ENCODE measurements at places on chromosomes 5 and 9.

DNA sequence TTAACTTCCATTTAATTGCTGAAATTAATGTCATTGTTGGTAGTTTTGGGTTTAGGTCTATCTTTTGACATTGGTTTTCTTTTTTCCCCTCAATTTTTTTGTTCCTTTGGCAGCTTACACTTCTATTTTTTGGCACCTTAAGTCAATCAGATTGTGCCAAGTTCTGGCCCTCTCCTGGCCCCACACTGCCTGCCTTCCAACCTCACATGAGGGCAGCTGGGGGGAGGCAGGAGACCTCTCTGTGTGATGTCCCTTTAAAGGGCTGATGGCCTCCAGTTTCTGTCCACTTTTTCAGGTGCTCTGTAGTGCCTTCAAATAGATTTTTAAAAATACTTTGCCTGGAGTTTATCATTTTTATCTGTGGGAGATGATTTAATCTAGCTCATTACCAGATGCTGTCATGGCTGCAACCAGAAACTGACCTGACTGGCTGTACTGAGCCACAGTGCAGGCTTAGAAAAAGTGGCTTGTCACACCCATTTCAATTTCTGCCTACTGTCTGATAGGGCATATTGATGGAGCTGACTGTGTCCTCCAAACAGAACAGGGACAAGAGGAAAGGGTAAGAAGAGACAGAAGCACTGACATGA is 196.6 kb downstream of the FANCC start:
- DNase-seq, result no peak

DNA sequence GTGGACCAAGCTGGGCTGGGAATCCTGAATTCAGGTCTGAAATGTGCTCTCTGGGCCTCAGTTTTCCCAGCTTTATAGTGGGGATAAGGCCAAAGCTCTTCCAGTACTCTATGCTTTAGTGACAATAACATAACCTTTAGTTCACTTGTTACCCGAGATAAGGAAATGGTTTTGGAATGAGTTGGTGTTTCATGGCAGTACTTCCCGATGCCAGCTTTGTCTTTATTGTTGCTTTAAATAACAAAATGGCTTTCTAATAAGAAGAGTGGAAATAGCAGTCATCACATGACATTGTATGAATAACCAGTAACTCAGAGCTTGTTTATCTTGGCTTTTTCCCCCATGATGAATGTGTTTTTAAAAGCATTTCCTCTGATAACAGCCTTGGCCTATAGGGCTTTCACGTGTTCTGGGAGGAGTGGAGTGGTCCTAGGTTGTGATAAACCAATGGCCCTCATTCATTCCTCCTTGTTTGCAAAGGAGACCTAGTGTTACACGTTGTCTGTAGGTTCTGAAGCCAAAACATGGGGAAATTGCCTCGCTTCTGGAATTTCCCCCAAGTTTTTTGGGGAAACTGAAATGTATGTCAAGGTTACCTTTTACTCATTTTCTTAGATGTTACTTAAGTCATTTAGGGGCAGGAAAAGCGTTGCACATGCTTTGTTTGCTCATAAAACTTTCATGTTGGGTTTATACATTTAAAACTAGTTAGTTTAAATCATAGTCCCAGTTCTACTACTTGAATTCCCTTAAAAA is 53.7 kb downstream of the ZNF618 start:
- no peak for DNase-seq

DNA sequence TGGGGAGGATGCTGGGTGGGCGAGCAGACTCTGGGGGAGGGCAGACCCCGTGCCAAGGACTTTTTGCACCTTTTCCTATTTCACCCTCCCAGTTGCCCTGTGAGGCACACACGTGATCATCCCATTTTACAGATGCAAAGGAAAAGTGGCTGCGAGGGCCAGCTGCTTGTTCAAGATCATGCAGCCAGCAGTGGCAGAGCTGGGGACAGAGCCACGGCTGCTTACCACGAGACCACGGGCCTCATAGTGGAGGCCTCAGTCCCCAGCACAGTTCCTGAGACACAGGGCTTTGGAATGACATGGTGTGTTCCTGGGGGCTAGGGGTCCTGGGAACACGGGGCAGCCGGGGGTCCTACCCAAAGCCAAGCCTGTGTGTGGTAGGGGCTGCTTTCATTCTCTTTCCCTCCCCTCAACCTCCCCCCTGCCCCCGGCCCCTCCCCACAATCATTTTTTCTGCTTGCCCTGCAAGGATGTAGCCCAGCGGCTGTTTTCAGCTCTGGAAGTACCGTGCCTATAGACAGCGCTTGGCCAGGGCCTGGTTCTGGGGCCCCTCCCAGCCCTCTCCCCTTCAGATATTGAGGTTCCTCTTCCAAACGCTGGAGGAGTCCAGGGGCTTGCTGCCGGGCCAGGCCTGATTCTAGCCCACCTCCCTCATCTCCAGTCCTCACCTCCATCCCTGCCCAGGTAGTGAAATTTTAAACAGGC is 58.5 kb upstream of the IER5L start:
- no peak for DNase-seq

- DNase-seq, result peak; percentile 67
These were observed 79.9 kb downstream of the FNBP1 start for GRCh38 chr9:129962889-129963703.

GRCh38 chr9:106921341-106921899 is 58.5 kb downstream of the ZNF462 start:
- peak; percentile 50 for DNase-seq

DNA sequence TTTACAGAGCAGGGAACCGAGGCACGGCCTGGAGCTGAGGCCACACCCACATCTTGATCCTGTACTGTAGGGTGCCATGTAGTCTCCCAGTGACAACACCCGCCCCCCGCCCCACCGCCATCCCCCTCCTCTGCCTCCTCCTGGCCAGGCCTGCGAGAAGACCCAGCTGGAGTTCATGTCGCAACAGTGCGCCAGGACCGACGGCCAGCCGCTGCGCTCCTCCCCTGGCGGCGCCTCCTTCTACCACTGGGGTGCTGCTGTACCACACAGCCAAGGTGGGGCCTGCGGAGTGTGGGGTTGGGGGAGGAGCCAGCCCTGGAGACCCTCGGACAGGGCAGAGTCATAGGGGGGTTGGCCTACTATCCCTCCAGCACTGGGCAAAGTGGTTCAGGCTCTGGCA is 14.5 kb downstream of the ADAMTS13 start:
- DNase-seq, result no peak

- DNase-seq, result peak; percentile 55
These were observed 219.1 kb downstream of the ADAMTS6 start for GRCh38 chr5:65262649-65263059.

GRCh38 chr5:79873187-79873586 is 117.9 kb downstream of the MTX3 start:
- DNase-seq, result no peak

- DNase-seq, result no peak
These were observed 101.7 kb downstream of the CDH18 start for GRCh38 chr5:19886123-19886917.

DNA sequence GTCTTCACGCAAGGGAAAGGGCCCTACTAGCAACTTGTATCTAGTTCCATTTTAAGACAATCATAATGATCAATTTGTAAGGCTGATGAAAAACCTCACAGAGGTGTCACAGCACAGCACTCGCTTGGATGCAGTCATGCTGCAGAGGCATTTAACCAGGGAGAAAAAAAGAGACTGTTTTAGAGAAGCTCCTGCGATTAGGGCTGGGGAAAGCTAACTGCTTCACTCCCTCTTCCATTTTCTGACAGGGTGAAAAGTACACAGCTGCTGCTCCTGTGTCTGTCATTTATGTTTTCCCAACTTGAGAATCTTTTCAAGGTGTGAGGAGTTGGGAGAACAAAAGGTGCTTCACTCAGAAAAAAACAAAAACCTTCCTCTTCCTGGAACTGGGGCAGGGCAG is 106.4 kb downstream of the CDK5RAP2 start:
- no peak for DNase-seq

DNA sequence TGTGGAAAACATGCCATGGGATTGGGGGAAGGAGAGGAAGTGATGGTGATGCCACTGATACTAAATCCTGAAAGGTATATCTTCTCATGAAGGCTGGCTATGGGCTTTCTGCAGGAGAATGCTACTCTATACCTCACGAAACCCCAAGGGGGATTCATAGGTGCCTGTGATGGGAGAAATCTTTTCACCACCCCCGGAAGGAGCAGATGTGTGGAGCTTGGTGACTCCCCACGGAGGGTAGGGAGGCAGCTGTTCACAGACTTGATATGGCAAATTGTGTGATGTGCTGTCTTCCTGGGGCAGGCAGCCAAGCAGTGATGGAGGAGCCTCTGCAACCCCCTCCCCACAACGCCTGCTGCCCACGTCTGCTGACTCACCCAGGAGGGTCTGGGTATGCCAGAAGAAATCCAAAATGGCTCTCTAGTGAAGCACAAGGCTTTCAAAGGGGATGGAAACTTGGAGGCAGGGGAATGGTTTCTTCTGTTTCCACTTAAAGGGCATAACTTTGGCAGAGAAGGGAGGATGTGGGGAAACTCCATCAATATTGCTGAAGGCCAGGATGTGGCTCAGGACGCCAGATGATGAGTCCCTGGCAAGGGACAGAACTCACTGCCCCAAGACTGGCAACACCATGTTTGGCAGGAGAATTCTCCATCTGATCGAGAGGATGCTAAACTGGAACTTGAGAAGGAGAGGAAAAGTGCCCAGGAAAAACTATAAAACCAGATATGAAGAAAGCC is 188.3 kb downstream of the GABBR2 start:
- no peak for DNase-seq

DNA sequence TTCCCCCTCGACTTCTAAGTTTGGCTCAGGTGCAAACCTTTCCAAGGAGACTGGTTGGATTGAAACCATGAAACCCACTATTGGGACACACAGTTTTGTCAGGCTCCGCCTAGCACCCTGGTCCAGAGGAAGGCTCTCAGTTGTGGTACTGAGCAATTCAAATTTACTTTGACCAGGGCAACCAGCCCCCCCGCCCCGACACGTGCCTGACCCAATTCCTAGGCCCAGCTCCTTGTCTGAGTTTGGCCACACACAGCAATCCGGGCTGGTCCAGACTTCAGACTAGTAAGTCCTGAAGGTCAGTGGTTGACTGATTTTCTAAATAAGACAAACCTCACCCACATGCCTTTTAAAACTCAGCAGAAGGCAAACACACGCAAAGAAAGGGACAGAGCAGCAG is 132.7 kb downstream of the SLC12A2 start:
- no peak for DNase-seq

- no peak for DNase-seq
These were observed 57.1 kb downstream of the GALNT12 start for GRCh38 chr9:98864281-98865174.

- DNase-seq, result no peak
These were observed 202.8 kb downstream of the SPOCK1 start for GRCh38 chr5:137296213-137296781.

GRCh38 chr9:97761879-97762278 is 64.7 kb upstream of the XPA start:
- no peak for DNase-seq

GRCh38 chr5:106086352-106086751 is 1584.4 kb downstream of the EFNA5 start:
- no peak for DNase-seq

DNA sequence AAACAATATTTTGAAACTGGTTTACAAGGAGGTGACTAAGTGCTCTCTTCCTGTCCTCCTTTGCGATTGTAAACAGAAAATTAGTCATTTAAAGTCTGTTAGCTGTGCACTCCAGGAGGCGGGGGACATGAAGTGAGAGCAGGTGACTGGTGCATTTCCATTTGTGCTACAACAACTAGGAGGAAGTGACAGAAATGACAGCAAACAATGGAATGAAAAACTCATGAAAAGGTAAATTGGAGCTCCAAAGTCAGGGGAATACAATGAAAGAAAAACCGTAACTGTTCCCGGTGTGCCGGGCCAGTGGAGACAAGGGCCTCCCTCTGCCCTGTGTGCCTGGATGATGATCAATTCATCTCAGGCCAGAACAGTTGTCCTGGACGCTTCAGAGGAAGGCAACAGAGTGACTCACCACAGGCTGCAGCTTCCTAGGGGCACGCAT is 439.9 kb downstream of the GADD45G start:
- DNase-seq, result no peak

GRCh38 chr9:130144703-130145102 is 27.5 kb upstream of the NCS1 start:
- DNase-seq, result no peak

- DNase-seq, result no peak
These were observed 207.7 kb downstream of the PDE4D start for GRCh38 chr5:59685793-59686192.

DNA sequence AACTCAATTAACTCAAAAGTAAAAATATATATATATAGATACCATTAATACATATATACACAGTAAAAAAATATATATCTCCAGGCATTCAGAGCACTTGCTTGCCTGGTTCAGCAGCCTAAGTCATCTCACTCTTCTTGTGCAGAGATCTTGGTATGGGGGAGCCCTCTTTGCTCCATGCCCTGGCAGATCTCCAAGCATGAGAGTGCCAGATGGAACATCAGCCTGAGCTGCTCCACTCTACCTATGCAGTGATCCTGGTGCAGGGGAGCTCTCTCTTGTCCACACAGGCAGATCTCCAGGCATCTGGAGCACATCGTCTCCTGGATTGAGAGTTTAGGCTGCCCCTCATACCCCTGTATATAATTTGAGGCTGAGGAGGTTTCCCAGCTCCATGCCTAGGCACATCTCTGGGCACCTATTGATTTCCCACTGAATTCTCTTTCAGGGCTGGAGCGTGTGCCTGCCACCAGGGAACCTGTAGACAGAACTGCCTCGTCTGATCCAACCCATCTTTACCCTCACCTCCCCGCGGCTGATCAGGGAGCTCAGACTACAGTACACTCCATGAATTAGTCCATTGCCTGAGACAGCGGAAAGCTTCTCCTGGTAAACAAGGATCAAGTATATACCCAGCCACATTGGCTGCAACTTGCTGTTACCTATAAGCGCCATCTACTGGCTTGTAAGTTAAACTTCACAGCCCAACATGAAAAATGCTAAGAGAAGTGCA is 342.4 kb upstream of the GRIA1 start:
- DNase-seq, result no peak
